ENCODE measurements at places on chromosomes 2 and 18. TPM values are rescaled to one million over a fixed set of nuclear protein-coding genes. Genes with fewer than 3 reads are reported as not detected.

TNS1 gene
- total RNA-seq = 0.36 TPM

AAK1 gene
- 111 TPM for total RNA-seq

NCKAP5 gene
- not detected for total RNA-seq

GPR39 gene
- total RNA-seq = not detected

Data from T-helper 2 cell treated with Interferon-gamma antibody and Interleukin-4, amounts not matched to agents 100 ng/mL and 5 ng/mL, for 36 hours (primary cell).